NCI-H1092 (cell line): ENCODE measurements at places on chromosomes 16 and 17.

GRCh38 chr16:72066747-72067146 is 3.7 kb downstream of the HPR start:
- DNase-seq = no peak

DNA sequence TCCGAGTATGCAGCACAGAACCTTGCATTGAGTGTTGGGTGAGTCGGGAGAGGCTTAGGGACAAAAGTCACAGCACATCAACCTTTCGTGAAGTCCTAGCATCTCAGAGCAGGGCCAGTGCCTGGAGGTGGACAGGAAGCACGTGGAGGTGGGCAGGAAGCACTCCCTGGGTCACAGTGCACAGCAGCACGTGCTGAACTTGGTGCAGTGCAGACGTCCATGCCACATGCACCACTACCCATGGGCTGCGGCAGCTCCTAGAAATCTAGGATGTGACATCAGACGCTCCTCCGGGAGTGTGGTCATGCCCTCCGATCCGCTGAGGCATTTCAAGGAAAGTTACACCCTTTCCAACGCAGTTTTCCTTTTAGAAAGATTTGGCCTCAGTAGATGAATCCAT is 83.4 kb upstream of the CHMP6 start:
- DNase-seq = no peak

GRCh38 chr16:397736-398332 is 835 bp downstream of the NME4 start:
- DNase-seq = peak; percentile 18

- no peak for DNase-seq
Measured at GRCh38 chr17:21388066-21388465, 11.9 kb downstream of the KCNJ12 start.

- no peak for DNase-seq
Measured at GRCh38 chr17:4955091-4955490, 4.2 kb downstream of the ENO3 start.

GRCh38 chr16:26605626-26606271 is 461.0 kb upstream of the C16orf82 start:
- no peak for DNase-seq

GRCh38 chr17:57948555-57949420 is 6.4 kb downstream of the CUEDC1 start:
- DNase-seq = no peak

- DNase-seq = no peak
Measured at GRCh38 chr17:76772842-76773525, 35.1 kb downstream of the MFSD11 start.

GRCh38 chr16:49542946-49543630 is 169.5 kb downstream of the C16orf78 start:
- DNase-seq = no peak

GRCh38 chr16:69114976-69115355 is 9.5 kb downstream of the HAS3 start:
- DNase-seq = no peak

DNA sequence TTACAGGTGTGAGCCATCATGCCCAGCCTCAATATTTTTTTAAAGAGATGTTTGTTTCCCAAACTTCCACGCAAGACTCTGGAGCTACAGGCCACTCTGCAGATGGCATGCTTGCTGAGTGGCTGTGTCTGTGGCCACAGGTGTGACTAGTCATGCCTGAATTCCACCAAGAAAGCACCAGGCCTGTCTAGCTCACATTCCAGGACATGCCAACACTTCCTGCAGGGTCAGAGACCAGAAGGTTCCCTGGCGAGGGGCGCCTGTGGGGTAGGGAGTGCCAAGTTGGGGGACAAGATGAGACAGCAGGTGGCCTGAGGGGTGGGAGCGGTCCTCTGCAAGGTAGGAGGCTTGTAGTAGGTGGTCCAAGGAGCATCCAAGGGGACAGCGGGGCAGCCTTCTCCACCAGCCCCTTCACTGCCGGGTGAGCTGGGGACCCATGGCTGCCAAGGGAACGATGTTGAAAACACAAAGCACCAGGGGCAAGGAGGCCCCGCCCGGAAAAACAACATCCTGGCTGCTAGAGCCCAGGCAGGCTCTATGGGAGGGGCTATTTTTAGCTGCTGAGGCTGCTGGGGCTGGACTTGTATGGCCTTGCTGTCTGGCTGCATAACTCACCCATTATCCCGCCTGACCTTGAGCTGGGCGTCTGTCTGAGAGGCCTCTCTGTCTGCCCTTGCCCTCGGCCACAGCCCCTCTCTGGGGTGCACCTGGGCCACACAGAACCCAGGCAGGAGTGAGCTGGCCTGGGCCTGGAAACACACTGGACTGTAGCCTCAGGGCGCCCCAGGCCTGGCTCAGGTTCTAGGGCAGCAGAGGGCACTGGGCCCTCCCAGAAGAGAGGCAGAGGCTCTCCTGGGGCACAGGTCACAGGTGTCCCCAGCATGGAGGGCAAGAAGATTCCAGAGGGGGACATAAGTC is 5.7 kb downstream of the TRIM47 start:
- DNase-seq = no peak

GRCh38 chr16:54165174-54165911 is 121.2 kb downstream of the IRX3 start:
- DNase-seq = no peak

GRCh38 chr16:26430618-26431017 is 636.1 kb upstream of the C16orf82 start:
- DNase-seq = no peak

DNA sequence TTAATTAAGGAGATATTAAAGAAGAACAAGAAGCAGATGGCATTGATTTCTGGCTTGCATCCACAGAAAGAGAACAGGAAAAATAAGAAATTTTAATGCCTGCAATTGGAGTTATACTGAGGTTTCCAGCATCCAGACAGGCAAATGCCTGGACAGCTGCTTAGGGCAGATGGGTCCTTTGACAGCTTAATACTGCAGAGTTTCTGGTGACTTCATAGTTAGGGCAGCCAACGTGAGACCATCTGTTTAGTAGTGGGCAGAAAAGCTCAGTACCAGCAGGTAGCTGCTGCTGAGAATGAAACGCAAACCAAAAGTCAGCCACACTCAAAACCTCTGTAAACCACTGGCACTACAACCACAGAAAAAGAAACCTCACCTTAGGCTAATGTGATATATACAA is 109.8 kb downstream of the CDK5R1 start:
- no peak for DNase-seq

DNA sequence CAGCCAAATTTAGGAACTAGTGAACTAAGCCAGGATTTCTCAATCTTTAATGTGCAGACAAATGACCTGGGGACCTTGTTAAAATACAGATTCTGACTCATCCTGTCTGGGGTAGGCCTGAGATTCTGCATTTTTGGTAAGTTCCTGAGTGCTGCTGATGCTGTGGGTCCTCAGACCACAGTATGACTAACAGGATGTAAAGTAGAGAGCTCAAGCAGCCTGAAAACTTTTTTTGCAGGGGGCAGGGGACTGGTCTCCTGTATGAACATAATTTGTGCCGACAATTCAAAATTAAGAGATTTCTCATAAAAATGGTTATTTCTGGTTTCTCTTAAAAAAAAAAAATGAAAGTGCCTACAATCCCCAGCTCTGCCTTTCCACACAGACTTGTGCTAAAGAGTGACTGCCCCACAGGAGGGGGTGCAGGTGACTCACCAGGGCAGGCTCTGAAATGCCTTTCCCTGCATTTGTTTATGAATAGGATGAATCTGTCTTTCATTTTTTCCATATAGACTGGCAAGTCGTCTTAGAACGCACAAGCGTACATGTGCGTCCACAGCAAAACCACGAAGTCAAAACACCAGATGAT is 271.5 kb downstream of the PHKB start:
- DNase-seq = no peak

- no peak for DNase-seq
Measured at GRCh38 chr17:37429453-37429852, 22.8 kb downstream of the TADA2A start.

- no peak for DNase-seq
Measured at GRCh38 chr17:60525328-60525684, 736 bp downstream of the APPBP2 start.

DNA sequence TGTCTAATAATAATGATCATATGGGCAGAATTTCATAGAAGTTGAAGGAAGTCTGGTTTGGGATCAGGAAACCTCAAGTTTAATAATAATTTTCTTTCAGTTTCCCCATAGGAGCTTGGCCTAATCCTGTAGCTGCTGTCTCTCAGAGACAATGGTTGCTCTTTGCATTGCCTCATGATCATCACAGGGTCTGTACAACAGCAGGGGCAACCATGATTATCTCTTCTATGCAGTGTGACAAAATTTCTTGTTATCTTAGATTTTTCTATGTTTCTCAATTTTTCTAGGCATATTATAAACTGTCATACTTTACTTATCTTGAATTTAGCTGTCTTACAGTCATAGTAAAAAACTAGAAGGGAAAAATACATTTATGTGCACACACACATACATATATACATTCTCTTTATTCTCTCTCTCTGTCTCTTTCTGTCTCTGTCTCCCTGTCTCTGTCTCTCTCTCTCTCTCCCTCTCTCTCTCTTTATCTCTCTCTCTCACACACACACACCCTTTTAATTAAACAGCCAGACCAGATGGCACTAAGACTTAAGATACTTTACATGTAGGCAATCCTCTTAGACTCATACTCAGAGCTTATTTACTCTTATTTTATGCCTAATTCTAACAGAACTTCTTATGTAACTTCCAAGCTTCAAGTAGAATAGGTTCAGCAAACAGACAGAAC is 30.5 kb downstream of the SMIM36 start:
- DNase-seq = no peak

- DNase-seq = no peak
Measured at GRCh38 chr17:63945784-63946439, 13.8 kb upstream of the CD79B start.

DNA sequence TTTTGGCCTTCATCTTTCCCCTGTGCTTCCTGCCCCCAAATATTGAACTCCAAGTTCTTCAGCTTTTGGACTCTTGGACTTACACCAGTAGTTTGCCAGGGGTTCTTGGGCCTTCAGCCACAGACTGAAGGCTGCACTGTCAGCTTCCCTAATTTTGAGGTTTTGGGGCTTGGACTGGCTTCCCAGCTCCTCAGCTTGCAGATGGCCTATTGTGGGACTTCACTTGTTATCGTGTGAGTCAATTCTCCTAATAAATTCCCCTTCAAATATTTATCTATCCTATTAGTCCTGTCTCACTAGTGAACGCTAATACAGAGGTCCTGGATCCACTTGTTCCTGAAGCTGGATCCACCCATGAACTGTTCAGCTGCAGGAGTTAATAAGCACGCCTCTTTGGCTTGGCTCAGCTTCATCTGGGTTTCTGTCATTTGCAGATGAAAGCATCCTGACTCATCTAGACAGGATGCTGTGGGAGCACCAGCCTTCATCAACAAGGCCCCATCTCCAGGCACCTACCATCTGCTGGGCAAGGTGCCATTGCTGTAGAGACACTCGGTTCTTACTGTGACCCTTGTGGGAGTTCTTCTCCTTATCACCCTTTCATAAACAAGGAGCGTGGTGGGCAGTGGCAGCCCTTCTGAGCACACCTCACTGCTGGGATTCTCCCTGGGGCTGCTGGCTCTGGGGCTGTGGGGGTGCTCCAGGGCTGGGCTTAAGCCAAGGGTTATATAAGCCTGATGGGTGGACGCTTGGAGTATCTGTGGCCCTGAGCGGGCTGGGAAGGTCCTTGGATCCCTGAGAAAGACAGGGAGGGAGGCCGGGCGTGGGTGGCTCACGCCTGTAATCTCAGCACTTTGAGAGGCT is 23.1 kb downstream of the LAT start:
- no peak for DNase-seq

- no peak for DNase-seq
Measured at GRCh38 chr17:71063127-71063526, 893.8 kb downstream of the KCNJ2 start.

DNA sequence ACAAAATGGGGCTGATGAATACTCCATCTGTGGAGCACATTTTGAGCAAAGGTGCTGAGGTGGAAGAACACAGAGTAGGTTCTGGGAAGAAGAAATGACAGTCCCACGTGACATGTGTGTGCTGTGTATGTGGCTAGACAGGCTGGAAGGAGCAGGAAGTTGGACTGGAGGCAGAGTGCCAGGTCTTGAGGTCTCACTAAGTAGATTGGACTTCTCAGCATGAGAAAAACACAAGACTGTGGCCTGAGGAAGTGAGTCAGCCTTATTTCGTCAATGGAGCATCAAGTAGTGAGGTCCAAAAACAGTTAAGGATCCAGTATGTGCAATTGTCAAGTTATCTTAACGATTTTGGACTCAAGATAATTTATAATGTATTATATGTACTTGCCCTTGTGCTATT is 736.5 kb downstream of the KCNJ2 start:
- no peak for DNase-seq

- DNase-seq = peak; percentile 65
Measured at GRCh38 chr16:3282103-3282729, 1.1 kb upstream of the ZNF263 start.
